ENCODE measurements at places on chromosomes 13 and 19.

DNA sequence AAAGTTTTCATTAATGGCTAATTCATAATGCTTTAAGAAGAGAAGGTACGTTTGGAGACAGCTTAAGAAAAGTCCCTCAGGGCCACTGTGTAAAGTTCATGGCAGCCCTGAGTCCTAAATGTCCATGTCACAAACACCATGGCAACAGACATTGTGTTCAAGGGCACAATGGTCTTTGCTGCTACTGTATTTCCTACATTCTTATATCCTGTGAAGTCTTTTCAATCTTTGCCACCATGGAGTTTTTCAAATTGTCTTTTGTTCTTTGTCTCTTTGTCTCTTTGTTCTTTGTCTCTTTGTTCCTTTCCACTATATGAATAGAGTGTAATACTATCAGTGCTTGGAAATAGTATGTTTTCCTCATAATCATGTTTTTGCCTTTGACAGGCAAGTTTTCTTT is 178.8 kb downstream of the VWA8 start:
- DNase-seq, result no peak

GRCh38 chr13:36673838-36674326 is at the start of gene SERTM1:
SERTM1 (plus strand) TSS chr13:36674020; CDS start chr13:36695079, 21,059 bp downstream.
- DNase-seq, result no peak

DNA sequence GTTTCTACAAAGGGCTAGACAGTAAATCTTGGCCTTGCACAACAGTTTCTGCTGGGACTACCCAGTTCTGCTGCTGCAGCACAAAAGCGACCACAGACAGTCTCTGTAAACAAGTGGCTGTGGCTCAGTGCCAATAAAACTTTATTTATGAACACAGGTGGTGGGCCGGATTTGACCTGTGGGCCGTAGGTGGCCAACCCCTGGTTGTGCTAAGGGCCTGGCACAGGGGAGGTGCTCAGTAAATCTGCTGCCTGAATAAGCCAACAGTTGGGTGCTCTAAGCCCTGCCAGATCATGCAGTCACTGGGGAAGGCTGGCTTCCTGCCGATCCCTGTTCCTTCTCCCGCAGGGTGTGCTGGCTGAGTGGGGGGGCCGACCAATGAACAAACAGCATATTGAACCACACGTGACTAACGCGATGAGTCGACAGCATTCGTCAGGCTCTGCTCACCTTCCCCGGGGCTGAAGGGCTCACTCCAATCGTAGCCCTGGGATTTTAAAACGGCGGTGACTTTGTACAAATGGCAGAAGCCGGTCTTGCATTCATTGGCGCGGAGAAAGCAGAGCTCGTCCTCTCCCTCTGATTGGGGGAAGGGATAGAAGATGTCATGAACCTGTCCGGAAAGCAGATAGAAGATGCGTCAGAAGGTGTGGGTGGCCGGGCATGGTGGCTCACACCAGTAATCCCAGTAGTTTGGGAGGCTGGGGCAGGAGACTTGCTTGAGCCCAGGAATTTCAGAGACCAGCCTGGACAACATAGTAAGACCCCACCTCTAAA is 24.3 kb upstream of the MYDGF start:
- DNase-seq, result peak; percentile 44

DNA sequence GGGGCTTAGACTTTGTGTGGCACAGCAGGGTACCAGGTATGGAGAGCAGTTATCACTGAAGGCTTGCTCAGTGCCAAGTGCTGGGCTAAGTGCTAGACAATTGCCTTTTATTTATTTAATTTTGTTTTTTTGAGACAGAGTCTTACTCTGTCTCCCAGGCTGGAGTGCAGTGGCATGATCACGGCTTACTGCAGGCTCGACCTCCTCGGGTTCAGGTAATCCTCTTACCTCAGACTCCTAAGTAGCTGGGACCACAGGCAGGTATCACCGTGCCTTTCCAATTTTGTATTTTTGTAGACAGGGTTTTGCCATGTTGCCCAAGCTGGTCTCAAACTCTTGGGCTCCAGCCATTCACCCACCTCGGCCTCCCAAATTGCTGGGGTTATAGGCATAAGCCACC is 256.9 kb downstream of the ZNF536 start:
- no peak for DNase-seq

DNA sequence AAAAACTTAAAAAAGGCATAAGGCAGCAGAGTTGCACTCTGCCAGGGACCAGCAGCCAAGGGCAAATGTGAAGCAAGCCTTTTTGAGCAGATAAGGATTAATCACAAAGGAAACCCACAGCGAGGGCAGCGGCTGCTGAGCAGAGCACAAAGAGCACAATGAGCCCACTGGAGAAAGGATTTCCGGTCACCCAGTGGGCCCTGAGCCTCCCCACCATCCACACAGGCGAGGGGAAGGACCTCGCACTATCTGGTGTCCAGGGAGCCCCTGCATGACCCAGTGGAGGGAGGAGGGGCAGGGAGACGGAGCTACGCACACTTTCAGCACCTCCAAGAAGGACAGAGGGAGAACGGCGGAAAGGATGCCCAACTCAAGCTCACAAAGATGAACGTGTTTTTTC is 40.0 kb downstream of the COL4A1 start:
- no peak for DNase-seq

GRCh38 chr13:110425444-110425780 is 118.3 kb downstream of the COL4A2 start:
- DNase-seq, result no peak
